Endothelial cell of umbilical vein (primary cell): ENCODE measurements at places on chromosomes 5 and 9. TPM values are rescaled to one million over a fixed set of nuclear protein-coding genes. Genes with fewer than 3 reads are reported as not detected.

DNA sequence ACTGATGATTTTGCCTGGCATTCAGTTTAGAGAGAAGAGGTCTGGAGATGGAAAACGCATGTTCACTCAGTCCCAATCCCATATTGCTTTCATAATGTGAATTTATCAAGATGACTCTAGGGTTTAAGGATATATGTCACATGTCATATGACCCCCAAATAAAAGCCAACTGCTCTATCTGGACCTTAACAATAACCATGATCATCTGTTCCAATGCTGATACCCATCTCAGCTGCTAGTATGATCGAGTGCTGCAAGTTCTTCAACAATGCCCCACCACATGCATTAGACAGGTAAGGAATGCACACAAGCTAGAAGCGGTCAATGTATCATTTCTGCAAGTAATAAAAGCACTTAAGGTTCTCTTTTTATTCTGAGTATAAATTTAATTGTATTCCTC is 91.8 kb downstream of the OXCT1 start:
- no peak for DNase-seq

Gene CATSPER3
- 0.35 and 0.43 TPM in 2 replicates for polyA plus RNA-seq

Gene ECM2
- 0.03 TPM in 2 replicates for polyA plus RNA-seq

Gene ADAMTS16
- polyA plus RNA-seq: not detected in 2 replicates

Gene UBAP1
- 38.8 and 41.5 TPM in 2 replicates for polyA plus RNA-seq

GRCh38 chr5:178590141-178590923 is at the start of gene COL23A1:
TSS of gene COL23A1 (minus strand) at chr5:178590393.
- peak; percentile 55 for DNase-seq
